Suppressor macrophage treated with lipopolysaccharide for 4 hours (primary cell): ENCODE measurements at places on chromosomes 4 and X.

GRCh38 chr4:99356992-99357391, 4.4 kb upstream of the ADH1C start:
- no peak for DNase-seq

DNA sequence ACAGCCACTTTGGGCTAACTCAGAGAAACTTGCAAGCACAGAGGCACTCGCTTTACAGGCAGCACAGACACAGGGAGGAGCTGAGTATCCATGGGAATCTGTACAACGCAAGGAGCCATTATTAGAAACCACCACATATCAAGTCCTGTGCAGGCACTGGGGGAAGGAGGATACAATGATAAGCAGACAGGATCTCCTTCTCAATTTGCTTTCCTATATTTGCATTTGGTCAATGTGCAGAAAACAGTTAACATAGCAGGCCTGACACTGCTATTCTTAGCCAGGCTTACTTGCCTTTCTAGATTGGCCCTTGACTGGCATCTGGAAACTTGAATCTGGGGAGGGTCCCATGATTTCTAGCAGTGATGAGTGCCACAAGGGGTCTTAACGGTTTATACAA, 65.8 kb downstream of the TEC start:
- DNase-seq = no peak

DNA sequence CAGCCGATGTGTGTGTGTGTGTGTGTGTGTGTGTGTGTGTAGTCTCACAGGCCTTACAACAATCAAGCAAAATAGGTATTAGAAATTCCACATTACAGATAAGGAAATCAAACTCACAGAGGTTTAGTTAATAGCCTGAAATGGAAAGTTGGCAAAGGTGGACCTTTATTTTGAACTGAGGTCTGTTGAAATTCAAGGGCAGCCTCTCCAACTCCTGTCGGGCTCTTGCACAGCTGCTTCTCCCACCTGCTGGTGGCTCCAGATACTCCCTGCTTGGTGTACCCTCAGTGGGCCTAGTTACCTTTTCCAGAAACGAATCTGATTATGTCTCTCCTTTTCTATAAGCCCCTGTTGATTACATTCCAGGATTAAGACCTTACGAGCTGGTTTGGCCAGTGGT, 195.9 kb downstream of the MGST2 start:
- no peak for DNase-seq

- DNase-seq = no peak
These were observed 40.9 kb downstream of the GUCY1B1 start for GRCh38 chr4:155799794-155800123.

GRCh38 chr4:111869339-111869738, 275.9 kb upstream of the FAM241A start:
- DNase-seq = no peak

- no peak for DNase-seq
These were observed 49.8 kb upstream of the PRSS48 start for GRCh38 chr4:151227172-151227571.

GRCh38 chr4:153639833-153640802, 44.0 kb upstream of the TLR2 start:
- no peak for DNase-seq

- no peak for DNase-seq
These were observed 17.1 kb downstream of the PSAPL1 start for GRCh38 chr4:7417639-7418038.

- DNase-seq = no peak
These were observed 99.8 kb downstream of the MTMR1 start for GRCh38 chrX:150792949-150793527.

DNA sequence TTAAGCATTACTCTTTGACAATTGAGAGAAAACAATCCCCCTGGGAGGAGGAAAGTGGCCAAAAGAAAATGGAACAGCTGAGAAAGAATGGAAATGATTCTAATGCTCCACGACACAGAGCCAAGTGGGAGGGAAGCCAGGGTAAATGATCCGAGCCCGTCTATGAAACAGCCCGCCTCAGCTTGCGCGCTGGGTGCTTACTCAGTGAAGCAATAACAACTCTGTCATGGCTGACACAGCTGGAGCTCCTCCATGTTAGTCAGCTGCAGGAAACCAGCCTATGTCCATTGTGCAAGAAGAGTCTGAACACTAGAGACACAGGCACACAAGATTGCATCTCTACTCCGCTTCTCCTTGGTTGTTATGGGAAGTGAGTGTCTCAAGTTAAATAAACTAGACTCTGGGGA, 19.3 kb downstream of the NOA1 start:
- peak; percentile 91 for DNase-seq

DNA sequence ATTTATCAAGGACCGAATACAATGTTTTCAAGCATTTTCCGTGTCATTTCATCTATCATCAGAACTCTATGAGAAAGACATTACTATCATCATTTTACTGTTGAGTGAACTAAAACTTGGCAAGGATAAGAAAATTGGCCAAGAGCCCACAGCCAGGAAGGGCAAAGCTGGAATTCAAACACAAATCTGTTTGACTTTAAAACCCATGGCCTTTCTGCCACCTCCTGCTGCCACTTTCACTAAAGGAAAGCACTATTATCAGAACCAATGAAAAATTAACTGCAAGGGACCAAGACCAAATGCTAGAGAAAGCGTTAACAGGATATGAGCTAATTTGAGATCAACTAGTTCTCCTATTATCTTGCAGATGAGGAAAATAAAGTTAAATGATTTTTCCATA, 2759.2 kb downstream of the ARAP2 start:
- no peak for DNase-seq

- DNase-seq = peak; percentile 35
These were observed 41.9 kb upstream of the PDGFRA start for GRCh38 chr4:54187148-54187547.

DNA sequence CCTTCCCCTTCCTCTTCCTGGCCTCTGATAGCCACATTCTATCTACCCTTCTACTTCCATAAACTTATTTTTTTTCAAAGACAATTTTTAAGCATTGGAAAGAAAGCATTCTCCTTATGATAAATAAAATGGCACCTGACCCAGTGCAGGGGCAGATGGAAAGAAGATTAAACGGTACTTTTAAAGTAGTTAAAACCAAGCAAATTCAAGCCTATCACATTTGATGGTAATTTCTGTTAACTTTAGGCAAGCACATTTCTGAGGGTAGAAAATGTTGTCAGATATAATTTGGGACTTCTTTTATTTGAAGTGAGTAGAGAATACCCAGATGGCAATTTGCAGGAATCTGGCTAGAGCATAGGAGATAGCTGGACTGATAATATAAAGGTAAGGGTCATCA, 332.9 kb downstream of the EPHA5 start:
- DNase-seq = no peak

DNA sequence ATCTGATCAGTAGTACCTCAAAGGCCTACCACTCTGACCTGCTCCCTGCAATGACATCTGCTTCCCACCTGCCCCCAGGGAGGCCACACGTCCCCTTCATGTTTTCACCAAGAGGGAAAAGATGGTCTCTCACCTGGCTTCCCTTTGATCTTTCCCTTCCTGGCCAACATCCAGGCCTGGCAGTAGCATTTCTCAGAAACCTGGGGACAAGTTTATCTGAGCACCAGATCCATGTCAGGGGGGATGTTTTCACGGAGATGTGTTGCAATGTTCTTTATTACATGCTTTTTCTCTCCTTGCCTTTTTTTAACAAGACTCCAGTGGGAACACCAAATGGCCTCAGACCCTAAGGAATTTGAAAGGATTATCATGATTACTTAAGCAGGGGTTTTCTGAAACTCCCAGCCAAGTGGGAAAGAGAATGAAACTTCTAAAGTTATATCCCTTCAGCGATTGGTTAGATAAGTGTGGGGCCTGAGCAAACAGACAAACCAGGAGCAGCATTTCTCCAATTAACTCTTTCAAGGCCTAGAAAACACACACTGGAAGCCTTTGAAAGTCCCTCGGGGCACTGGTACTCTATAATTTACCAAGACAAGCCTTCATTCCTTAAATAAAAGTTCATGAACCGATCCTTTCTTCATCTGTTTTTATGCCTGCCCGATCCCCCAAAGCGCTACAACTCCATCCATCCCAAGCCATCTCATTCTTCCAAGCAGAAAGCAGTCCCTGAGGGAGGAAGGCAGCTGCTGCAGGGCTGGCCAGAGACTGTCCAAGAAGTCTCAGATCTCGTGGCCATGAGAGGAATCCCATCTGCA, 94.1 kb downstream of the BCOR start:
- no peak for DNase-seq

DNA sequence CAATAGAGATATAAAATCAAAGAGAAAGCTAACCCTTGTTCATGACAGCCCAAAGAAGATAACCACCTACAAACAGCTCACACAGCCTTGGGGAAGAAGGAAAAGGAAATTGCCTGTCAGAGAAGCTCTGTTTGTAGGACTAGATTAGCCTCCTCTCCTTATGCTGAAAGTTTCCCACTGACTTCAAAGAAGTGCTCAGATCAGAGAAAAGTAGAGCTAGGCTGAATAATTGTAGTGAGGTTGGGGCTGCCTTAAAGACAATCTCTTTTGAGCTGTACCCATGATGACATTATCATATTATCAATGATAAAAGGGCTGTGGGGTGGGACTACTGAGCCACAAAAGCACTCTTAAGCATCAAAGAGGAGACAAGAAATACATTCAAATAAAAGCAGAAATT, 223.0 kb upstream of the GALNT7 start:
- DNase-seq = no peak

DNA sequence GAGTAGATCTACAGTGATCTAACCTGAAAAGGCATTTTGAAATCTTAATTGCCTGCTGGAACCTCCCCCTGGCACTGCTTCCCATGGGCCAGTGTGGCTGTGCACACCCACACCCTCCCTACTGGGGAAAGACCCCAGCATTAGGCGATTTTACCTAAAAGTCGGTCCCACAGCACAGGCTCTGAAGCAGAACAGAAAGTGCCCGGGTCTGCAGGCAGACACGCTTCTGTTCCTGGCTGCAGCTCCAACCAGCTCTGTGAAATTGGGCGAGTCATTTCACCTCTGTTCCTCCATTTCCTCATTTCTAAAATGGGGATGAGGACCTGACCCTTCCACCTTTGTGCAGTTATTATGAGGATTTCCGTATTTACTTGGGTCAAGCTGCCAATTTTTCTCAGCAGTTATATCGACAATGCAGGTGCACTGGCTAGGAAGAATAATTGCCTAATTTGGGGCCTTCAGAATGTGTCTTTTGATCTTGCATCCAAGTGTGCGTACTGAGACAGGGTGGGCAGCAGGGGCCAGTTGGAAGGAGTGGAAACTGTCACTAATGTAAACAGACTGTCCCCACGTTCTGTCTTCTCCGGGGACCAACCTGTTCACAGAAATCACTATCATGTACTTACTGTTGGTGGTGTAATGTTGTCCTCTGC, 7.1 kb downstream of the KLF3 start:
- peak; percentile 50 for DNase-seq

GRCh38 chr4:169345316-169345721, 74.6 kb upstream of the SH3RF1 start:
- peak; percentile 40 for DNase-seq

DNA sequence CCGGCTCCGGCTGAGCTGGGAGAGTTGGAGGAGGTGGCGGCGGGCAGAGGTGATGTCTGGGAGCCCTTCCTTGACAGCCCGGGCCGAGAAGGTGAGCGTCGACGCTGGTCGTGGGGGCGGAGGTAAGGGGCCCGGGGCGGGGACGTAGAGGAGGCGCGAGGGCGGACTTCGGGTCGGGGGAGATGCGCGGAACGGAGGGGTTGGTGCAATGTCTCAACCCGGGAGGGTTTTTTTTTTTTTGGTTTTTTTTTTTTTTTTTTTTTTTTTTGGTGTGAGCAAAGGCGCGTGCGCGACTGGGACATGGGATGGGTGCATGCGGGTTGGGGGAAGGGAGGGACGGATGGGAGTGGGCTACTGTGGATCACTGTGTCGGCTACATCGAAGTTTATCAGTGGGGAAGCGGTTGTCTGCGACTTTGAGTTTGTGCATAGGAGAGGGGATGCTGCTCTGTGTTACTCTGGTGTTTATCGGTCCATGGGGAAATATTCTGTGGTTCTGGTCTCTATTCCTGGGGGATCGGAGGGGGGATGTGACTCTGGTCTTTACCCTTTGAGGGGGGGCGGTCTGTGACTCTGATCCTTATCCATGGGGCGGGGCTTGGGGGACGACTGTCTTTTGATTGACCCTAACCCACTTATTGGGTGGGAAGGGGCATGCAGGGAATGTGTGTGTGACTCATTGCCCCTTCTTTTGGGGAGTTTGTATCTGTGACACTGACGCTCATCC, 537 bp downstream of the RBM10 start:
- DNase-seq = no peak

GRCh38 chr4:77100234-77100633, 24.4 kb upstream of the CCNI start:
- no peak for DNase-seq

DNA sequence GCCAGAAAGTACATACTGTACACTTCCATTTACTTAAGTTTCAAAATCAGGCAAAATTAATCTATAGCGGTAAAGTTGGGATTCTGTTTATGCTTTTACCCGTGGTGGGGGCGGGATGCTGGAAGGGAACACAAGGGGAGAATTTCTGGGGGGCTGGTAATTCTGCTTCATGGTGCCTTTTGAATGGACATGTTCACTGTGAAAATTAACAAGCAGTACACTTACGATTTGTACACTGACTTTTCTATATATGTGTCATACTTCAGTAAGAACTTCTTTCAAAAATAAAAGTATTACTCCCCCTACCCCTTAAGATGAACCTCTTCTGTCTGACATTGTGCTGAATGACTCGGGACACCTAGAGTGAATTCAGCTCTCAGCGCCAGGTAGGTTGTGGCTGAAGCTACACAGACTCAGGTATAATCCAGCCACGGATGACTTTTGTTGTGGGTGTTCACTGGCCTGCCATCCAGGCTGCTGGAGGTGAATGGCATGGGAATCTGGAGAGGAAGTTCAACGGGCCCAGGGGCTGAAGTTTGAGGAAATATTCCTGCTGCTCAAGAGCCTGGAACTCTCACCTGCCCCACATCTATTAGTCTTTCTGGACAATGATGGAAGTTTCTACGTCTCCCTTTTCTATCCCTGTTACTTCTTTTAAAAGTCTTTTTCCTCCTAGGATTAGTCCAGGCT, 7.3 kb upstream of the TCEANC start:
- no peak for DNase-seq

DNA sequence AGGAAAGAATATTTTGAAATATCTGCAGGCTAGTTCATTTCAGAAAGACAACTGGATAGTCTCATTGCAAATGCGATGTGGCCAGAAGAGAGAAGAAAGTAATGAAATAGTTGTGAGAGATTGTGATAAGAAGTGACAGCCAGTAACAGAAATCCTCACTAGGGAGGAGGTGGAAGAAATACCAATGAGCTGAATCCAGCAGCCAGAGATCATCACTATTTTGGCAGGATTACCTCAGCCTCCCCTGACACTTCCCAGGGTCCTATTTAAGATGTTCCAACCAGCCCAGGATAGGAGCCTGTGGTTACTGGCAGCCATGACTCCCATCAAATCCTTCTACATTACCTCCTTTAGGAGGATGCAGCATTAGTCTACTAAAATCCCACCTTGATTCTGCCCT, 76.7 kb upstream of the ARHGAP24 start:
- no peak for DNase-seq

DNA sequence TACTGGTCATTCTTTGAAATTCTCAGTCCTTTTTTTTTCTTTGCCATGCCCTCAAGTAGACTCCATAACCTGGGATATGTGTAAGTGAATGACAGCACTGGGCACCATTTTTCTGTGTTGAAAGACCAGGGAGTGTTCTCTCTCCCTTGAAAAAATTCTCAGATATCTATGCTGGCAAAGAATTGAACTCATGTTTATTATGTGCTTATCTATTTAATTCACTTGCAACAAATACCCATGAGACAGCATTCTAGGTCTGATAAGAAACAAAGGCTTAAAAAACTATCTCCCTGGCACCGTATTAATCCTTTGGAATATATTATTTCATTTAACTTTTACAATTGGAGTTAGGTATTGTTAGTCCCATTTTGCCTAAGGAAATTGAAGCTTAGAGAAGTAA, 36.7 kb downstream of the LARP7 start:
- no peak for DNase-seq

- no peak for DNase-seq
These were observed 1.1 kb upstream of the UBE2D3 start for GRCh38 chr4:102828497-102828808.
